Astrocyte (in vitro differentiated cells and primary cell): ENCODE measurements at places on chromosomes 6 and 20.

- no peak for DNase-seq
Observed at GRCh38 chr6:110558575-110558974, 82.2 kb upstream of the SLC22A16 start.

DNA sequence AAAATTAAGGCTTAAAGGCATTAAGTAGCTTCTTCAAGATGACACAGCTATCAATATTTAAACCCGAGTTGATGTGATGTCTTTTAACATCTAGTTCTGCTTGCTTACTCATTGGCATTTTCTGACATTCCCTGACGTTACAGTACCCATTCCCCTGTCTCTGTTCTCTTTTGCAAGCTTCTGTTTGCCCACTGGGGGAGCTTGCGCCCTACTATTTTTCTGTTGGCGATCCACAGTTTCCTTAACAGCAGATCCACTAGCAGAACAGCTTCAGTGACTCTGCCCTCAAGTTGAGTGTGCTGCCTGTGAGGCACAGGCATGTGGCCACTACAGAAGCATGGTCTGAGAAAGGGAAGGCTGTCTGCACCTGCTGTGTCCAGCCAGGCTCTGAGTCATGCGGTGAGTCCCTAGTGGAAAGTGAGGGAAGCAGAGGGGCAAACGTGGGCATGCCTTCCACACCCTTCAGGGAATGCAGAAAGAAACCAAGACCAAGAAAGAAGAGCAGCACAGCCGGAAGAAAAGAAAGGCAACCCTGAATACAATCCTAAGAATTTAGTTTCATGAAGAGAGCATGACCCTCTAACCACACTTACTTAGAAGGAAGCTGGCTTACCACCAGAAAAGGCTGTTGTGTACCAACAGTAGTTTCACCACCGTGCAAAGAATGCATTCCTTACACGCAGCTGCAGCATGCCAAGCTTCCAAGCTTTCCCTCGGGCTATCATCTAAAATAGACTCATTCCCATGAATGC lies 97.7 kb upstream of the VGLL2 start:
- peak; percentile 35 for DNase-seq

DNA sequence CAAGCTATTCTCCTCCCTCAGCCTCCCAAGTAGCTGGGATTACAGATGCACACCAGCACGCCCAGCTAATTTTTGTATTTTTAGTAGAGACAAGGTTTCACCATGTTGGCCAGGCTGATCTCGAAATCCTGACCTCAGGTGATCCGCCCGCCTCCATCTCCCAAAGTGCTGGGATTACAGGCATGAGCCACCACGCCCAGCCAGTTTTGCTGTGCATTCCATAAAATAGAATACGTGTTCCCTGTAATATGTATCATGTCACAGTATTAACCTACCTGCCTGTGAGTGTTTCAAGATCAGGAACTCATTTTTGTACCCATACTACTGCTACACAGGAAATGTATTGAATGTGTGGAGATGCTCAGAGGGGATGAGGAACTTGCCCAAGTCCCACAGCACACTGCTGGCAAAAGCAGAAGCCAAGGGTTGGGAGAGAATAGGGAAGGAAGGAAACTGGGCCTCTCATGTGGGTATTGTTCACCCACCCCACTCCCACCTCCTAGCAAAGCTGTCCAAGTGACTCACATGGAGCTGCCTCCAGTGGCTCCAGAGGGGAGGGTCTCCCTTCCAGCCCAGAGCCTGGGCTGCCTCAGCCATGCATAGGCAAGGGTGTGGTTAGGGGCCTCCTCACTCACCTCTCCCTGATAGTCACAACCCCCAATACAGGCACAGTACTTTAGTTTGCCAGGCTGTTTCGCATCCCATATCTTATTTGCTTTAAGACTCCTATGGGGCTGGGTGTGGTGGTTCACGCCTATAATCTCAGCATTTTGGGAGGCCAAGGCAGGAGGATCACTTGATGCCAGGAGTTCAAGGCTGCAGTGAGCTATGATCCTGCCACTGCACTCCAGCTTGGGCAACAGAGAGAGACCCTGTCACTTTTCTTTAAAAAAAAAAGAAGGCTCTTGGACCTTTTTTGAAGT lies 9.4 kb downstream of the HM13 start:
- peak; percentile 61 for DNase-seq

GRCh38 chr20:63709149-63709527 lies 1.3 kb downstream of the ZGPAT start:
- no peak for DNase-seq

- no peak for DNase-seq
Observed at GRCh38 chr20:34815636-34816035, 9.8 kb downstream of the NCOA6 start.

- DNase-seq = peak; percentile 83
Observed at GRCh38 chr6:26309731-26310142, 55.3 kb upstream of the BTN3A2 start.

GRCh38 chr6:85756982-85757381 lies 114.3 kb upstream of the SYNCRIP start:
- peak; percentile 9 for DNase-seq

- DNase-seq = peak; percentile 66
Observed at GRCh38 chr6:100186552-100186951, 192.5 kb upstream of the MCHR2 start.
